ENCODE measurements at places on chromosomes 1 and 21. TPM values are rescaled to one million over a fixed set of nuclear protein-coding genes. Genes with fewer than 3 reads are reported as not detected.

TRAF3IP3 gene
- total RNA-seq: 157 TPM

CYP4A11 gene
- not detected for total RNA-seq

LRRC53 gene
- not detected for total RNA-seq

MT1HL1 gene
- total RNA-seq: not detected

MAGI3 gene
- total RNA-seq: 5.3 TPM

DNA sequence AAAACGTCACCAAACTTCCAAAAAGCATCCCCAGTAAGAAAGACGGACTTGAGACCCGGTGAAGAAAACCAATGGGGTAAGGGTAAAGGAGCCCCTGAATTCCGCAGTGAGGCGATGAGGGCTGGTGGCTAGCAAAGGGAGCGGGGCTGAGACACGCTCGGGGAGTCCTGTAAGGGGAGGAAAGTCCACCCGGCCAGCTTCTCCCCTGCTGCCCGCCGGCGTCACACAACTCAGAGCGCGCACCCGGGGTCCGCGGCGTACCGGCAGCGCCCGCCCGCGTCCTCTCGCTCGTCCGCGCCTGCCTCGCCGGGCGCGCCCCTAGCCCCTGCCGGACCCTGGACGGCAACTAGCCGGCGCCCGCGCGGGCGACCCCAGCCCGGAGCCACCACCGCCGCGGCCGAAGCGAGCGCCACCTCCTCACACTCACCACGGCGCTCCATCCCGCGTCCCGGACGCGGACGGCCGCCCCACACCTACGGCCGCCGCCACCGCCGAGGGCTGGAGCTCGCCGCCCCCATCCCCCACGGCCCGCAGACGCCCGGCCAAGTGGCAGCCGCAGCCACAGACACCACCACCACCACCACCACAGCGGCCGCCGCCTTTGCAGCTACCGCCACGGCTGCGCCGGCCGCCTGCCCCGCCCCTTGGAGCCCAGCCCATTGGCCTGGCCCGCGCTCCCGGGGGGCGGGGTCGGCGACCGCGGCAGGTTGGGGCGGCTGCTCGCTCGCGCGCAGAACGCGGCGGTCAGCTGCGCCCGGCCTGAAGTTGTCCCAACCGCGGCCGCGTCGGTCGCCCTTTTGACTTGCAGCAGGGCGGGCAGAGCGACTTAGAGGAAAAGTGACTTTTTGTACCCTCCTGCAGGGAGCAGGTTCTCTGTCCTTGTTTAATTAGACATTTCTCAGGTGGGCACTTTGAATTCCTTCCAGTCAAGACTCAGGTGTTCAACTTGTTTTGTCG, 10.0 kb upstream of the ARHGAP29 start:
- peaks cover 13% of the 10 kb centered on the region for H3K36me3 ChIP-seq
- H3K27ac ChIP-seq: peak overlapping the region; percentile 26
- H3K4me3 ChIP-seq: peak overlapping the region; percentile 89

DNA sequence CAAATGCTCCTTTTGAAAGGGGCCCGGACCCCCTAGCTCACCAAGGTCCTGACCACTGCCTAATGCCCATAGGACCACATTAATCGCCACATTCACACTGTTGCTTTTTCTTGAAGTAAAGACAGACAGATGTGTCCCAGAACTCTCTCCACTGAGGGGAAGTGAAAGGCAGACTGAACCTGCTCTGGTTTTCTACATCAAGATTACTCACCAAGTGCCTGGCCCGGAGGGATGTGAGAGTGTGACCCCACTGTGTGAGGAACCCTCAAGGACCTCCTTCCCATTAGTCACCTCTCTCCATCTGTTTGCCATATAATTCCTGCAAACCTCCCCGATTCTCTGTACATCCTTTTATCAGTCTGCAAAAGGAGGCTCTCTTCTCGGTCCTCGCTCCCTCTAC, 381.5 kb downstream of the OMA1 start:
- H3K4me3 ChIP-seq: no peak overlapping the region
- no peaks in the 10 kb centered on the region for H3K4me1 ChIP-seq
- H3K27ac ChIP-seq: no peak overlapping the region
- no peaks in the 10 kb centered on the region for H3K27me3 ChIP-seq
- peaks cover 2% of the 10 kb centered on the region for H3K36me3 ChIP-seq
- no peak for DNase-seq

DNA sequence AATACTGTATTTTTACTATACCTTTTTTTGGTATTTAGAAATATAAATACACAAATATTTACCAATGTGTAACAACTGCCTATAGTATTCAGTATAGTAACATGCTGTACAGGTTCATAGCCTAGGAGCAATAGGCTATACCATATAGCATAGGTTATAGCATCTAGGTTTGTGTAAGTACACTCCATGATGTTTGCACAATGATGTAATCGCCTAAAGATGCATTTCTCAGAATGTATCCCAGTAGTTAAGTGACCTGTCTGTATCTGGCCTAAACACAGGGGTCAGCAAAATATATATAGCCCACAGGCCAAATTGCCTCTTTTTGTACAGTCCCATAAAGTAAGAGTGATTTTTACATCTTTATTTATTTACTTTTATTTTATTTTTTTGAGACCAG, 24.2 kb downstream of the ZBTB8OS start:
- peaks cover 25% of the 10 kb centered on the region for H3K36me3 ChIP-seq
- peaks cover 59% of the 10 kb centered on the region for H3K4me1 ChIP-seq
- no peak overlapping the region for H3K4me3 ChIP-seq
- H3K27me3 ChIP-seq: no peaks in the 10 kb centered on the region
- no peak overlapping the region for H3K27ac ChIP-seq

DNA sequence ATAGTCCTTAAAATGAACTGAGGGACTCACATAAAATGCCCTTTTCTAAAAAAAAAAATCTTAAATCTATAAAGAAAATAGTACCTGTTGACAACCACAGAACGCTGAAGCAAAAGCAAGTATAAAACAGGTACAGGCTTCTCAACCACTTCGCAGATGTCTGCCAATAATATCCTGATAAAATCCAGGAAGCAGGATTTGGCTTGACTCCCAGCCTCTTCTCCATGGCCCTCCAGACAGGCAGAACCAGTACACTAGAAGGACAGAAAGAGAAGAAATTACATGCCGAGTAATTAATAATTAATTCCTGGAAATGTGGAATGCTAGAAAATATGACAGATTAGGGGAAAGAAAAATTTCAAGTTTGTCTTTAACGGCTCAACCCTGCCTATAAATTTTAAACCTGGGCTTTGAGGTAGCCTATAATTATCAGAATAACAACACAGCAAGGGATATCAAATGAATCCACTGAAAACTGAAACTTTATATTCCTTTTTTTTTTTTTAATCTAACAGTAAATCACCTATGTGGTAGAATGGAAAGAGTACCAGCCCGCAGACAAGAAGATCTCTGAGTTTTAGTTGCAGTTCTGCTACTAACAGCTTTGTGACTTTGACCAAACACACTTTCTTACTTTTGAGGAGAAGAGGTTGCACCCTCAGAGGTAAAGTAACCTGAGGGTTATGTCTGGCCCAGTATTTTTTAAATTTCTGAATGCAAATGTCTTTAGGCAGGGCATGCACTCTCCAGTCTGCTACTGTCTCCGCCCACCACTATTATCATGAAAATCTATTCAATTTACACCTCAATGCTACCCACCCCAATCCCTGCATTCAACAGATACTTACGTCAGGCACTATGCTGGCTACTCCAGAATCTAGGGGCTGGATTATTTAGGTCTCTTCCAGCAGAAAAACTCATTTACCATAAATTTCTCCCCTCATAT, 2.7 kb downstream of the KIAA0319L start:
- no peaks in the 10 kb centered on the region for H3K27me3 ChIP-seq
- peak overlapping the region; percentile 41 for H3K27ac ChIP-seq
- H3K4me3 ChIP-seq: peak overlapping the region; percentile 99
- DNase-seq: no peak
- peaks cover 27% of the 10 kb centered on the region for H3K36me3 ChIP-seq

DNA sequence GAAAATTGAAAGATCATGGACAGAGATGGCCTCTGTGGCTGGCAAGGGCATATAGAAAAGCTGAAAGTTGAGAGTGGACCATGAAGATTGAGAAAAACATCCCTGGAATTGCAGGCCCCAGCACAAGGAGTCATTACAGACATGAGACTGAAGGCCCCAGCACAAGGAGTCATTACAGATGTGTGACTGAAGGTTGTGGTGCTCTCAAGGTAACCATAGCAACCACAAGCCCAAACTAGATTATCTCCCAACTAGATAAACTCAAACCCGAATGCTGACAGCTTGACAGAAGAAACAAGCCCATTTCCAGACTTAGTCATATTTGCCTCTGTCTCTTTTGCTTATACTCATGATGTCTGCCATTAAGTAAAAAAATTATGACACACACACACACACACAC, 1252.1 kb upstream of the ADGRL4 start:
- DNase-seq: no peak
- no peak overlapping the region for H3K4me3 ChIP-seq
- H3K27me3 ChIP-seq: no peaks in the 10 kb centered on the region
- no peaks in the 10 kb centered on the region for H3K36me3 ChIP-seq

- peaks cover 9% of the 10 kb centered on the region for H3K36me3 ChIP-seq
- no peaks in the 10 kb centered on the region for H3K27me3 ChIP-seq
Observed at GRCh38 chr1:54404939-54405897, 976 bp downstream of the SSBP3 start.

- peak; percentile 76 for DNase-seq
- H3K27ac ChIP-seq: no peak overlapping the region
- H3K4me3 ChIP-seq: no peak overlapping the region
- no peaks in the 10 kb centered on the region for H3K36me3 ChIP-seq
- peaks cover 11% of the 10 kb centered on the region for H3K27me3 ChIP-seq
Observed at GRCh38 chr1:46477153-46477929, 12.3 kb upstream of the DMBX1 start.

GRCh38 chr1:61132645-61133334, 50.4 kb downstream of the NFIA start:
- H3K27ac ChIP-seq: no peak overlapping the region
- H3K36me3 ChIP-seq: no peaks in the 10 kb centered on the region
- peaks cover 7% of the 10 kb centered on the region for H3K4me1 ChIP-seq
- H3K4me3 ChIP-seq: no peak overlapping the region
- peaks cover 6% of the 10 kb centered on the region for H3K27me3 ChIP-seq

DNA sequence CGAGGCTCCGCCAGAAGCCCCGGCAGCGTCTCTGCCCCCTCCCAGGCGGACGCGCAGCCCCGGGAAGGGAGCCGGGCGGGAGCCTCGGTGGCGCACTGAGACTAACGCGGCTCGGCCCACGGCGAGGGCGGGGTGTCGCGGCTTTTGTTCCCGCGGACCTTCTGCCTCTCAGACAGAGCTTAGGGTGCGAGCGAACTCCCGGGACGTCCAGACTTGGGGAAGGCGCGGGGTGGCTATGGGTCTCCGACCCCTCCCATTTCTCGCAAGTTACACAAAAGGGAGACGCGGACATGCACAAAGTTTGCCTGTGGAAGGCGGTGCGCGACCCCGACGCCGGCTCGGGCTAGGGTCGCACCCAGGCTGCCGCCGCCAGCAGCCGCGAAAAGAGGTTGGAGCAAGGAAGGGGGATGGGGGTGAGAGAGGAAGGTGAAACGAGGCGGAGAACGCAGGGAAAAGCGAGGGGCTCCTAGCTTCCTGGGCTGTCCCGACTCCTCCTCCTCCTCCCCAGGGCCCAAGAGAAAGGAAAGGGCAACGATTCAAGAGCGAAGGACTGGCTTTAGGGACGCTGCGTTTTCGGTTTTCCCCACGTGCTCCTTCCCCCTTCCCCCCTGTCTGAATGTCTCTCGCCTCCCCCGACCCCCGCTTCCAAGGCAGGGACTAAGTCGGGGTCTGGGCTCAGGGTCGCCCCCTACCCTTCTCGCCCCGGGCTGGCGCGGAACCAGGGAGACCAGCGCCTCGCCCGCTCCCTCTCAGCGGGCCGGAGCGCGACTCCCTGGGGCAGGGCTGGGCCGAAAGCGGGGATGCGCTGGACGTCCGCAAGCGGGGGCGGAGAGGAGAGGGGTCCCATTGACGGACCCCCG, 729 bp downstream of the APP start:
- DNase-seq: peak; percentile 57
- peaks cover 3% of the 10 kb centered on the region for H3K36me3 ChIP-seq
- H3K27ac ChIP-seq: peak overlapping the region; percentile 43
- peaks cover 9% of the 10 kb centered on the region for H3K27me3 ChIP-seq

DNA sequence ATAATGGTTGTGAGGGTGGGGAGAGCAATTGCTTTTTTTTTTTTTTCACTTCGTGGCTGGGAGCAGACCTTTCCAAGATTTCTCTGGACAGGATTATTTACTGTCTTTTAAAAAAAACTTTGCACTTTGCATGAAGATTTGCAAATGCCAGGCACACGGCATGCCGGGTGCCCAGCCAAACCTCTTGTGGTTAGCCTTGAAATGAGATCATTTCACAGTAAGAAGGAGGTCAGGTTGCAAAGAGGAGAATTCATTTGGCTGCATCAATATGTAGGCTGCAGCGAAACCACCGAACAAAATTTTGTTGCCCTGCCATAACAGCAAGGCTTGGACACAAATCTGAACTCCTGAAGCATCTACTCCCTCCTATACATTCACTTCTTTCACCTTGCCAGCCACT, 36.5 kb upstream of the KCND3 start:
- H3K27ac ChIP-seq: no peak overlapping the region
- H3K36me3 ChIP-seq: no peaks in the 10 kb centered on the region
- no peaks in the 10 kb centered on the region for H3K4me1 ChIP-seq
- DNase-seq: no peak
- no peak overlapping the region for H3K4me3 ChIP-seq
- peaks cover 17% of the 10 kb centered on the region for H3K27me3 ChIP-seq

DNA sequence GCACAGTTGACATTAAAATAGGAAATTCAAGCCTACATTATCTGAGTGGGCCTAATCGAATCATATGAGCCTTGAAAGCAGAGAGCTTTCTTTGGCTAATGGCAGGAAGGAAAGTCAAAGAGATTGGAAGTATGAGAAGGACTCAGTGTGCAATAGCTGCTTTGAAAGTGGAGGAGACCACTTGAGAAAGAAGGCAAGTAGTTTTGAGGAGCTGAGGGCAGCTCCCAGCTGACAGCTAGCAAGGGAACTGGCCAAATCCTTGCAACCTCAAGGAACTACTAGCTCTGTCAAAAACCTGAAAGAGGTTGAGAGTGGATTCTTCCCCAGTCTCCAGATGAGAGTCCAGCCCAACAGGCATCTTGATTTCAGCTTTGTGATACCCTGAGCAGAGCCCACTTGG, 149.0 kb upstream of the CACYBP start:
- no peak for DNase-seq
- no peaks in the 10 kb centered on the region for H3K36me3 ChIP-seq
- H3K4me3 ChIP-seq: no peak overlapping the region
- H3K27ac ChIP-seq: no peak overlapping the region

- H3K27ac ChIP-seq: no peak overlapping the region
- no peaks in the 10 kb centered on the region for H3K27me3 ChIP-seq
- H3K36me3 ChIP-seq: no peaks in the 10 kb centered on the region
- H3K4me1 ChIP-seq: no peaks in the 10 kb centered on the region
- no peak overlapping the region for H3K4me3 ChIP-seq
Observed at GRCh38 chr1:216416488-216416887, 6.8 kb downstream of the USH2A start.

GRCh38 chr1:97094247-97094972, 372.8 kb downstream of the PTBP2 start:
- no peak overlapping the region for H3K4me3 ChIP-seq
- H3K4me1 ChIP-seq: no peaks in the 10 kb centered on the region
- DNase-seq: no peak

GRCh38 chr1:229436201-229436600, 2.3 kb upstream of the ACTA1 start:
- no peak for DNase-seq
- no peak overlapping the region for H3K4me3 ChIP-seq
- H3K27me3 ChIP-seq: peaks cover 70% of the 10 kb centered on the region
- H3K4me1 ChIP-seq: peaks cover 41% of the 10 kb centered on the region
- H3K27ac ChIP-seq: no peak overlapping the region

- H3K4me3 ChIP-seq: no peak overlapping the region
- peaks cover 18% of the 10 kb centered on the region for H3K4me1 ChIP-seq
- H3K27ac ChIP-seq: no peak overlapping the region
- H3K36me3 ChIP-seq: peaks cover 7% of the 10 kb centered on the region
Observed at GRCh38 chr1:198228925-198229324, 72.1 kb downstream of the NEK7 start.

All from activated T-cell treated with anti-CD3 and anti-CD28 coated beads, Interleukin-2, amount 50 U/mL, for 72 hours (primary cell).